ENCODE measurements at places on chromosomes 7 and 10.

GRCh38 chr7:139645572-139646523, 122.4 kb downstream of the CLEC2L start:
- DNase-seq = peak; percentile 68

GRCh38 chr10:17820943-17821342, 11.8 kb downstream of the MRC1 start:
- no peak for DNase-seq

GRCh38 chr7:475951-476441, 43.6 kb downstream of the PDGFA start:
- no peak for DNase-seq

- DNase-seq = no peak
Measured at GRCh38 chr7:123860848-123861247, 15.9 kb downstream of the HYAL4 start.

- DNase-seq = no peak
Measured at GRCh38 chr7:25482631-25483030, 254.3 kb upstream of the NPVF start.

- no peak for DNase-seq
Measured at GRCh38 chr10:47133871-47134570, 166.0 kb upstream of the GDF10 start.

DNA sequence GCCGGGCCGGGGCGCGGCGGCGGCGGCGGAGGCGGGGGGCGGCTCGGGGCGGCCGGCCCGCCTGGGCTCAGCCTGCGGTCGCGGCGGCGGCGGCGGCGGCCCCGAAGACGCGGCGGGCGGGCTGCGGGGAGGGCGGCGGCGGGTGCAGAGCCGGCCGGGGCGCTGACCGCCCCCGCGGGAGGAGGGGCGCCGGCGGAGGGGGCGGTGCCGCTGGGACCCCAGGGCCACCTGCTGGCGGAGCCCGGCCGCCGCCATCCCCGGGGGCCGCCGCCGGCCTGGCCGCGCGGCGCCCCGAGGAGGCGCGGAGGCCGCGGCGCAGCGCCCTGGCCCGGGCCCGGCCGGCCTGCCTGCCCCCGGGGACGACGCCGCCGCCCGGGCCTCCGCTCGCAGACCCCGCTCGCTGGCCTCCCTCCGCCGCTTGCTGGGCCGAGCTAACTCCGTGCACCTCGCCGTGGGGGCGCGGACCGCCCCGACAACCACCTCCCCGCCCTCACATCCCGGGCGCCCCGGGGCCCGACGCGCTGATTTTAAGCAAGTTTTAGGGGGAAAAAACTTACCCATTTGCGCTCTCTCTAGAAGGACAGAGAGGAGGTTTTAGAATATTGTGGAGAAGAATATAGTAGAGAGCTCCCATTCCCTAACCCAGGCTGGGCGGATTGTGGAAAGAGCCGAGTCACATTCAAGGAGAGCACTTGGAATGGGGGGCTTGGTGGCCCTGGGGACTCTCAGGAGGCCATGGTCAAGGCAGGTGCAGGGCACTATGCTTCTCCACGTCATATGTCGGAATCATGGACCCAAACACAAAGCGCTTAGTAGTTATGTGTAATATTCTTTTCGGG, at the start of gene BEND7:
TSS of gene BEND7 (minus strand) at position 140 of the 839 bp plus-strand sequence. CDS start 481 bp downstream, outside the sequence.
- DNase-seq = peak; percentile 74

DNA sequence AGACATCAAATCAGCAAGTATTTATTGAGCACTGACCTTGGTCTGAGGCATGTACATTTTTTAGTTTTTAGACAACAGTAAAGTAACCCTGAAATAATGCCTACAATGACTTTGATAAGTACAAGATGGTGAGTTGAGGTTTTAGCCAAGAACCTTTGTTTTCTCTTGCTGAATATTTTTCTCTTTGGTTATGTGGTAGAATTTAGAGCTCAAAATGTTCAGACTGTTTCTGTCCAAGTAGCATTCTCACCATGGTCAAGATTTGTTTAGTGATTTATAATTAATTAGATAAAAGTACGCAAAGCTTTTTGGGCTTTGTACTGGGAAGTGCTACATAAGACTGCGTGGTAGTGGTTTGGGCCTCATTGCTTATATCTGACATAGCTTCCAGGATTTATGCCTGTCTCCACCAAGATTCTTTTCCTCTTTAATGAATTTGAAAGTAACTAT, 102.4 kb downstream of the KAT6B start:
- no peak for DNase-seq

DNA sequence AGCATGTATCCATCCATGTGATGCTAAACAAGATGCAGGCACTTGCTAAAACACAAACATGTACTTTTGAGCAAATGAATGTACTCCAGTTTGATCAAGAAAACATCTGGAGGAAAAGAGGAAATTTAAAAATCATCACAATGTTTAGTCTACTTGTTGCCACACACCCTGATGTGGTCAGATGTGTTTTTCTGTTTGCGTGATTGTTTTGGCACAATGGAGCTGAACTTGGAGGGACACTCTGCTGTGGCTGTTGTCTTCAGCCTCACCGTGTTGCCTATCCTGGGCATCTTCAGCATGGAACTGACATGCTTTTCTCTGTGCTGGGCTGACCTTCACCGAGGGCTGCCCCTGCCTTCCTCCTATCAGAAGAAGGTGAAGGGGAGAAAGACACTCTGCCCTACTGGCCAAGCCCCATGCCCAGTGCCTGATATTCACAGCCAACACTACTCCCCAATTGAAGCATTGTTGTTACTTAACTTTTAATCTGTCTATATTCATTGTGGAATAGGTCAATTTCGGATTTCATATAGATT, 268.3 kb upstream of the IGFBP3 start:
- DNase-seq = no peak

GRCh38 chr10:103416436-103417147, 20.2 kb downstream of the PDCD11 start:
- DNase-seq = peak; percentile 59

DNA sequence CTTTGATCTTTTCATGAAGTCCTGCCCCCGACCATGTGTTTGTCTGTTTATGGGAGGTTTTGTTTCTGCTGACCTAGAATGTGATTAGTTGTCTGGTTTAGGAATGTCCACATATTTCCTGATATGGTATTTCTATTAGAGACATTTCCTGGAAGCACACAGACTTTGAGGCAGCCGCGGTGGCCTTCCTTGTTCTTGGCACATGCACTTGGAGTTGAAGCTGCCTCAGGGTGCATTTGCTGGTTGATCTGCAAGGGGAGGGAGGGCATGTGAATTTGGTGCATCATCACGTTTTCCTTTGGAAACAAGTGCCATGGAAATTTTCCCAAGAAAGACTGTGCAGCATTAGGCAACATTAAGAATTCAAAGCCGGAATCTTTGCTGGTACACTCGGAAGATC, 328.7 kb downstream of the PAXIP1 start:
- no peak for DNase-seq

- no peak for DNase-seq
Measured at GRCh38 chr7:1289666-1290025, 57.0 kb downstream of the UNCX start.

DNA sequence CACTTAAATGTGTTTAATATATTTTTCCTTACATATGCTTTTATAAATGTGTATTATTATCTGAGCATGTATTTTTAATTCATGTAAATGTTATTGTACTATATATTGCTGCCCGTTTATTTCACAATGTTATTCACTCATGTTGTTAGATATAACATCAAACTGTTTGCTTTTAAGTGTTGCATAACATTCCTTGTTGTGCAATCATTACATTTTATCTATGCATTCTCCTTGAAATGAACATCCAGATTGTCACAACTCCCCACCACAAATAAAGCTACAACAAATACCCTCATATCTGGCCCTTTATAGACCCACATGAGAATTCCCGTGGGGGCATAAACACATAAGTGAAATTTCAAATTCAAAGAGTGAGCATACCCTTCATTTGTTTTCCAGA, 264.2 kb downstream of the HPSE2 start:
- DNase-seq = no peak

GRCh38 chr7:1297017-1297960, 64.6 kb downstream of the UNCX start:
- no peak for DNase-seq

- no peak for DNase-seq
Measured at GRCh38 chr10:104509981-104510380, 131.1 kb upstream of the SORCS3 start.

DNA sequence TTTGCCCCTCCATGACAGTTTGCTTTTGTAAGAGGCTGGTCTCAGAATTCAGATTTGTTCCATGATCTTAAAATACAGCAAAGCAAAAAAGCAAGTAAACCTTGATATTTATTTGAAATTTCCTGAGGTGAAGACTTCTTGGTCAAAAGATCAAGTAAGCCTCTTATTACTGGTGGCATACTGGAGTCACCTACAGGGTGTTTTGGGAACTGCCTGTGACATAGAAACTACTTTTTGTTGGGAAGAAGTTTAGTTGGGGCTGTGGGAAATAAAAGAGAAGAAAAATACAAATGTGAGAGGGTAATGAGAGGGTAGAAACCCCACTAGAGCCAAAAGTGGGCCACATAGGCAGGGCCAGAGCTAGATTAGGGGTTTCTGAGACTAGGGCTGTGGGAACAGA, 217.9 kb downstream of the OTUD1 start:
- no peak for DNase-seq

- no peak for DNase-seq
Measured at GRCh38 chr10:129524936-129525335, 57.9 kb downstream of the MGMT start.

DNA sequence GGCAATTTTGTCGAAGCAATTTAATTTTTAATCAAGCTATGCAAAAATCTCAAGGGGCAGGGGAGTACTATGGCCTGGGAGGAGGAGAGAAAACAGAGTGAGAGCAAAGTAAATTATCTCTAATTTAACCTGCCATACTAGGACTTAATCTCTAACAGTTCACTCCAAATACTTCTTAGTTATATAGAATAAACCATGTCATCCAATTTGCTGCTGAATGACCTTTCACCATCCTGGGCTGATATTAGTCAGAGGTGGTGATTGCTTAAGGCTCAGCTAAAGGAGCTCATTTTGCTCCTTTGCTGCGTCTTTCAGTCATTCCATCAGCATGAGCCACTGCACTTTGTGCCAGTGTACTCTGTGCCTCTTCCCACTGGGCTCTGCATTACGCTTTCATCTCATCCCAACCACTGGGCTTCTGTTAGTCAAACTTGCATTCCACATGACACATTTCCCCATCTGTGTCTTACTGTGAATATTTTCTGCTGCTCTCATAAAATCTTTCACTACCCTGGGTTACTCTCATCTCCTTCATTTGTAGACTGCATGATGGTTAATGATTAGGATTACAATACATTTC, 84.3 kb downstream of the CD36 start:
- DNase-seq = no peak

GRCh38 chr7:137146552-137147337, 196.8 kb downstream of the PTN start:
- DNase-seq = no peak

DNA sequence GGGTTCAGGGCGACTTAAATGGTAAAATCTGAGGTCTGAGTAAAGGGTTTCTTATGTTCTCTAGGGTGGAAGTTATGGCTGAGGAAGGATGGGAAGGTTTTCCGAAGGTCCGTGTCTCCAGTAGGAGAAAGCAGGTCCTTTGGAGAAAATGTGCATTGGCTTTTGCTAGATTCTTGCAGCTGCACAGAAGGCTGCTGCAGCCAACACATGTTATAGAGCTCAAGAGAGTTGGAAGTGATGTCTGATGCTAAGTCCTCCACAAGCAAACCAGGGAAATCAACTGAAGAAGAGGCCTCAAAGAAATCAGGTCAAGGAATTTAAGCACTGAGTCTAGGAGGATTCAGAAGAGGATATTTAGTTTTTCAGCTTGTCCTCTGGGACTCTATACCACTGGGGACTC, 404.6 kb downstream of the LRMDA start:
- DNase-seq = no peak

GRCh38 chr7:107364787-107365186, 105.1 kb upstream of the GPR22 start:
- DNase-seq = no peak

GRCh38 chr7:71459132-71459531, 327.2 kb downstream of the GALNT17 start:
- no peak for DNase-seq

GRCh38 chr10:34628174-34628796, 186.8 kb downstream of the PARD3 start:
- DNase-seq = no peak

GRCh38 chr10:69409968-69410367, 6.8 kb downstream of the TACR2 start:
- DNase-seq = no peak

- no peak for DNase-seq
Measured at GRCh38 chr7:83276250-83276649, 113.6 kb upstream of the PCLO start.

DNA sequence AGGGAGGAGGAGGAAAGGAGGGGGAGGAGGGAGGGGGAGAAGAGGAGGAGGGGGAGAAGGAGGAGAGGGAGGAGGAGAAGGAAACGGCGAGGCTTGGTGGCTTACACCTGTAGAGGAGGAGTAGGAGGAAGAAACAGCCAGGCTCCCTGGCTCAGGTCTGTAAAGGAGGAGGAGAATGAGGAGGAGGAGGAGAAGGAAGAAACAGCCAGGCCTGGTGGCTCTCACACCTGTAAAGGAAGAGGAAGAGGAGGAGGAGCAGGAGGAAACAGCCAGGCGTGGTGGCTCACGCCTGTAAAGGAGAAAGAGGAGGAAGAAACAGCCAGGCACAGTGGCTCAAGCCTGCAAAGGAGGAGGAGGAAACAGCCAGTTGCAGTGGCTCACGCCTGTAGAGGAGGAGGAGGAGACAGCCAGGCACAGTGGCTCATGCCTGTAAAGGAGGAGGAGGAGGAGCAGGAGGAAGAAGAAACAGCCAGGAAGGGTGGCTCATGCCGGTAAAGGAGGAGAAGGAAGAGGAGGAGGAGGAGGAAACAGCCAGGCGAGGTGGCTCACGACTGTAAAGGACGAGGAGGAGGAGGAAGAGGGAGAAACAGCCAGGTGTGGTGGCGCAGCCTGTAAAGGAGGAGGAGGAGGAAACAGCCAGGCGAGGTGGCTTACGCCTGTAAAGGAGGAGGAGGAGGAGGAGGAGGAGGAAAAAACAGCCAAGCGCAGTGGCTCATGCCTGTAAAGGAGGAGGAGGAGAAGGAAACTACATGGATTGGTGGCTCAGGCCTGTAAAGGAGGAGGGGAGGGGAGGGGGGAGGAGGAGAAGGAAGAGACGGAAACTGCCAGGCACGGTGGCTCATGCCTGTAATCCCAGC, 14.9 kb upstream of the CRCP start:
- no peak for DNase-seq

GRCh38 chr7:118517275-118517674, 292.8 kb downstream of the ANKRD7 start:
- no peak for DNase-seq

GRCh38 chr7:92246360-92247101, 757 bp downstream of the ANKIB1 start:
- peak; percentile 53 for DNase-seq

- DNase-seq = no peak
Measured at GRCh38 chr10:21261842-21262294, 263.6 kb downstream of the SKIDA1 start.

GRCh38 chr7:29957521-29958310, 31.9 kb downstream of the SCRN1 start:
- no peak for DNase-seq

GRCh38 chr7:157650801-157651200, 314.0 kb downstream of the DNAJB6 start:
- no peak for DNase-seq
